ENCODE measurements at places on chromosomes 4 and X.

GRCh38 chr4:124018383-124019317 lies 622.1 kb downstream of the SPRY1 start:
- DNase-seq, result peak; percentile 1

DNA sequence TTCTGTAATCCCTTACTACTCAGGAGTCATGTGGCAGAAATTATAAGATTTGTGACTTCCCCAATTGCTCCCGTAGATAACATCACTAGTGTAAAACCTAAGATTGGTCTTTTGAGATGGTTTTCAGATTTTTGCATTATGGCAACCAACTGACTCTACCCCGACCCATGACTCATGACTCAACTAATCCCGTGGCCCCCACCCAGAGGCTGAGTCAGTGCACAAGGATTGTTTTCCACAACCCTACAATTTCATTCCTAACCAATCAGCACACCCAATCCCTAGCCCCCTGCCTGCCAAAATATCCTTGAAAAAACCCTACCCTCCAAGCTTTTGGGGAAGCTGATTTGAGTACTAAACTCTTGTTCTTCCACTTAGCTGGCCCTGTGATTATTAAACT lies 109.4 kb upstream of the FAM9C start:
- no peak for DNase-seq

- DNase-seq, result no peak
Measured at GRCh38 chr4:76687746-76688448, 210.0 kb downstream of the SOWAHB start.

GRCh38 chrX:1600406-1601050 lies 9.1 kb downstream of the AKAP17A start:
- DNase-seq, result no peak

DNA sequence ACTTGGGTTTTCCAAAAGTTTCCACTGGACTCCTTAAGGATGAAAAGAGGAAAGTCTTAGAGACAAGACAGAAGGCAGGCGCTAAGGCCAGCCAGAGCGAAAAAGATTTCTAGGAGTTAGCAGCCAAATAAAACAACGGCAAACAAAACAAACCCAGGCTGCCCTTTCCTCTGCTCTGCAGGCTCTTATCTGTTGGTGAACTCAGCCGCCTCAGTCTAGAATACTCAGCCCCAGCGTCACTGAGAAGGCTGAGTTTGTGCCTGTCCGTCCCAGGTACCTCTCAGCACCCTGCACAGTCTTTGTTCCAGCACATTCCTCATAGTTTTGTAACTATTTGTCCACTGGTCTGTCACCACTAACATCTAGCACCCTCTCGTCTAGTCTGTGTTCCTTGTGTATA lies 75.6 kb upstream of the FAM9C start:
- no peak for DNase-seq

GRCh38 chr4:1986578-1987210 lies 22.1 kb downstream of the NELFA start:
- DNase-seq, result no peak
